Thyroid gland (tissue), 4 donors: ENCODE measurements at places on chromosomes 6 and 20. TPM values are rescaled to one million over a fixed set of nuclear protein-coding genes. Genes with fewer than 3 reads are reported as not detected.

DNA sequence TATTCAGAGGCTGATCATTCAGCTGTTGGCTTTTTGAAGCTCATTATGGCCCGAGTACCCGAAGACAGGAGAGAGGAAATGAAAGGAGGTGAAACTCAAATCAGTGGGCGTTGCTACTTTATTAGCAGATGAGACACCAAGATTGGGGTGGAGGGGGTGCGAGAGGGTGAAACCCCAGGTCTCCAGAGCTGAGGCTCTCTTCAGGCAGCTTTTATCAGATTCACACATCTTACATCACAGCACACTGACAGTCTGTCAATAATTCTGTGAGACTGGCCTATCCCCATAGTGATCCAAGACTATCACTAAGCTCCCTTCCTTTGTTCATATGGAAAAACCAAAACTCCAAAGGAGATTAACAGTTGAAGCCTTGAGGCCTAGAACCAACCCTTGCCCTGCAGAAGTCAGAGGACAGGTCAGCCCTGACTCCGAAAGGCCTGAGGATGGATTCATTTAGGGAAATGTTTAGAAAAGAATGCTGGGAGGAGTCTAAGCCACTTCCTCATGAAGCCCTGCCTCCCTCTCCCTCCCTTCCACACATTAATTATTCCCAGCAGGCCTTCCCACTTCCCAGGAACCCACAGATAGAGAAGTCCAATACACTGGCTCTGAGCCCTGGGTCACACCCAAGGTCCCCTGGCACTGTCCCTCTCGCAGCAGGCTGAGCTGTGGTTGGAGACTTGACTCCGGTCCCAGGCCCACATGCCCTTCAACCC, 23.2 kb downstream of the TRERF1 start:
- no peak overlapping the region for H3K4me3 ChIP-seq
- DNase-seq: no peak
- no peaks in the 10 kb centered on the region for H3K36me3 ChIP-seq
- no peaks in the 10 kb centered on the region for H3K27me3 ChIP-seq

GRCh38 chr20:41951615-41952014, 333.4 kb upstream of the CHD6 start:
- H3K4me3 ChIP-seq: no peak overlapping the region
- no peaks in the 10 kb centered on the region for H3K27me3 ChIP-seq
- H3K4me1 ChIP-seq: no peaks in the 10 kb centered on the region
- no peaks in the 10 kb centered on the region for H3K36me3 ChIP-seq

Gene MYMX
- total RNA-seq: not detected

DNA sequence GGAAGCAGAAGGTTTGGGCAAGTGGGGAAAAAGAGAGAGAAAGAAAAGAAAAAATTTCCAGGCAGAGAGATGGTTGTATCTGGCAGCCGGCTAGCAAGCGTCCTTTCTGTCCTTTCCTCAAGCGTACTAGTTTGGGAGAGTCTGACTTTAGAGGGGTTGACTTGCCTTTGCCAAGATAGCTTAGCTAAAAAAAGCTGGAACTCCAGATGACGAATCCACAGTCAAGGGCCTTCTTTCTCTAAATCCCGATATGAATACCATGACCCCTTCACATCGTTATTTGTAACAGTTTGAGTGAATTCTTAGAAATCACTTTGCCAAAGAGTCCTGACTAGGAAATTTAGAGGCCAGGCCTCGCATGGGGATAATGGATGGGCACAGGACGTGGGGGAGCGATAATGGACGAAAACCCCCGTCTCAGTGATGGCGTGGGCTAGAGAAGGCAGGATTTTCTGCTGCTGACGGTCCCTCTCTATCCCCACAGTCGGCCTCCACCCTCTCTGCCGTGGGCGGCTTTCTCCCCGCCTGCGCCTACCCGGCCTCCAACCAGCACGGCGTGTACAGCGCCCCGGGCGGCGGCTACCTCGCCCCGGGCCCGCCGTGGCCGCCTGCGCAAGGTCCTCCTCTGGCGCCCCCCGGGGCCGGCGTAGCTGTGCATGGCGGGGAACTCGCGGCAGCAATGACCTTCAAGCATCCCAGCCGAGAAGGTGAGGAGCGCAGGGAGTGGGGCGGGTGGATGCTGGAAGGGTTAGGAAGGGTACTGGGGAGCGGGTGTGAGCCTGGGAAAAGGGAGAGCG, 3.5 kb downstream of the PAX1 start:
- no peak overlapping the region for H3K27ac ChIP-seq
- no peaks in the 10 kb centered on the region for H3K36me3 ChIP-seq
- peaks cover 6% of the 10 kb centered on the region for H3K27me3 ChIP-seq
- no peak for DNase-seq
- H3K4me3 ChIP-seq: no peak overlapping the region
- H3K4me1 ChIP-seq: peaks cover 7% of the 10 kb centered on the region

DNA sequence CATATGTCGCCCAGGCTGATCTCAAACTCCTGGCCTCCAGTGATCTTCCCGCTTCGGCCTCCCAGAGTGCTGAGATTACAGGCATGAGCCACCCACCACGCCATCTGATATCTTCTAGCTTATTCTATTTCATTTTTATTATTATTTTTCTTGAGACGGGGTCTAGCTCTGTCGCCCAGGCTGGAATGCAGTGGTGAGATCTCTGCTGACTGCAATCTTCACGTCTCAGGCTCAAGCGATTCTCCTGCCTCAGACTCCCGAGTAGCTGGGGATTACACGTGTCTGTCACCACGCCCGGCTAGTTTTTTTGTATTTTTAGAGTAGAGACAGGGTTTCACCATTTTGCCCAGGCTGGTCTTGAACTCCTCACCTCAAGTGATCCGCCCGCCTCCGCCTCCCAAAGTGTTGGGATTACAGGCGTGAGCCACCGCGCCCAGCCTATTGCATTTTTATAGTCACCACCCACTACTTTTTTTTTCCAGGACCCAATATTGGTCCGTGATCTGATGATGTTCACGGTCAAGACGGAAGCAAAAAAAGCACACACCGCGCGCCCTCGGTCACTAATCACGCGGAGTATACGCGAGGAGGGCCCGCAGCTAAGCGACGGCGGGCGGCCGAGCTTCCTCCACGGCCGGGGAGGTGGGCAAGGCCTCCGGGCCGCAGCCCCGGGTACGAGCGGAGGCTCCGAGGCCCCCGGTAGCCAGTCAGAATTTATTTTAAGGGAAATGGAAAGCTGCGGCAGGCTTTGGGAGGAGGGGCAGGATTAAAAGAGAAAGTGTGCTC, 1.1 kb upstream of the LSM14B start:
- no peak for DNase-seq
- peaks cover 11% of the 10 kb centered on the region for H3K36me3 ChIP-seq
- peaks cover 27% of the 10 kb centered on the region for H3K4me1 ChIP-seq
- no peaks in the 10 kb centered on the region for H3K27me3 ChIP-seq
- H3K4me3 ChIP-seq: peak overlapping the region; percentile 60
- H3K27ac ChIP-seq: peak overlapping the region; percentile 97

GRCh38 chr6:49513153-49513989, 13.6 kb downstream of the GLYATL3 start:
- H3K4me3 ChIP-seq: no peak overlapping the region
- H3K36me3 ChIP-seq: no peaks in the 10 kb centered on the region
- H3K27me3 ChIP-seq: no peaks in the 10 kb centered on the region
- no peaks in the 10 kb centered on the region for H3K4me1 ChIP-seq
- no peak overlapping the region for H3K27ac ChIP-seq

DNA sequence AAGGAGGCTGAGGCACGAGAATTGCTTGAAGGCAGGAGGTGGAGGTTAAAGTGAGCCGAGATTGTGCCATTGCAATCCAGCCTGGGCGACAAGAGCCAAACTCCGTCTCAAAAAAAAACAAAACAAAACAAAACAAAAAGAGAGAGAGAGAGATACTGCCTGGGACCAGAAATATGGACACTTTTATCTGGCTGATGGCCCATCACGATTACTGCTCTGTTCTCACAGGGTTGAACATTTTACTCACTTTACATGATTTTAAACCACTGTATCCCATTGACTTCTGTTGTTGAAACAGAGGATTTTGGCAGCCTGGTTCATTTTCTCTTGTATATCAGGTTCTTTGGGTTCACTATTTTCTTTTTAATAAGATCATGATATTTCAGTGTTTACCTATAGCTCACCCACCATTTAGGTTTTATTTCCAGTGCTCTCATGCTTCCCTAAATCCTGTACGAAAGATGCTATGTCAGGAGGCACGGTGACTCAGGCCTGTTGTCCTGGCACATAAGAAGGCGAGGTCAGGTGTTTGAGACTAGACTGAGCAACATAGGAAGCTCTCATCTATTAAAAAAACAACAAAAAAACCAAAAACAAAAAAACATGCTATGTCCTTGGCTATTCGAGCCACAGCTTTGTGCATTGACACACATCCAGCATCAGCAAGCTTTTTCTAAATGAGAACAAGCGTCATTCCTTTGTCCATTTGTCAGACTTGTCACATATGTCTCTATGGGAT, 34.5 kb upstream of the RREB1 start:
- DNase-seq: no peak
- H3K4me3 ChIP-seq: no peak overlapping the region
- no peaks in the 10 kb centered on the region for H3K36me3 ChIP-seq
- H3K4me1 ChIP-seq: no peaks in the 10 kb centered on the region

- H3K4me1 ChIP-seq: no peaks in the 10 kb centered on the region
- no peak for DNase-seq
- no peak overlapping the region for H3K27ac ChIP-seq
These were observed 41.1 kb downstream of the ROS1 start for GRCh38 chr6:117384659-117385058.

Gene CST2
- not detected for total RNA-seq

DNA sequence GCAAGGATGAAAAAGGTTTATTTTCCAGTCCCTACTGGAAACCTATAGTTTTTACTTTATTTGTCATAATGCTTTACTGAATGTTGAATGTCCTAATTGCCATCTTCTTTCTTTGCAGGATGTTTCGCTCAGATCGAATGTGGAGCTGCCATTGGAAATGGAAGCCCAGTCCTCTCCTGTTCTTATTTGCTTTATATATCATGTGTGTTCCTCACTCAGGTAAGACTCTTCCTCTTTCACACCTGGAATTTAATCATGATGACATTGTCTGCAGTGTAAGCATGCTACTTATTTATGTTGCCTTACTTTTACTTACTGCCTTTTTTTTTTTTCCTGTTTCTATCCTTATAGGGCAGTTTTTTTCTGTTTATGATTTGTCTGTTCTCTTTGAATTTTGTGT, 7.6 kb downstream of the ADGRG6 start:
- no peak overlapping the region for H3K4me3 ChIP-seq
- no peaks in the 10 kb centered on the region for H3K36me3 ChIP-seq
- H3K4me1 ChIP-seq: no peaks in the 10 kb centered on the region
- no peak overlapping the region for H3K27ac ChIP-seq
- no peaks in the 10 kb centered on the region for H3K27me3 ChIP-seq
- no peak for DNase-seq

DNA sequence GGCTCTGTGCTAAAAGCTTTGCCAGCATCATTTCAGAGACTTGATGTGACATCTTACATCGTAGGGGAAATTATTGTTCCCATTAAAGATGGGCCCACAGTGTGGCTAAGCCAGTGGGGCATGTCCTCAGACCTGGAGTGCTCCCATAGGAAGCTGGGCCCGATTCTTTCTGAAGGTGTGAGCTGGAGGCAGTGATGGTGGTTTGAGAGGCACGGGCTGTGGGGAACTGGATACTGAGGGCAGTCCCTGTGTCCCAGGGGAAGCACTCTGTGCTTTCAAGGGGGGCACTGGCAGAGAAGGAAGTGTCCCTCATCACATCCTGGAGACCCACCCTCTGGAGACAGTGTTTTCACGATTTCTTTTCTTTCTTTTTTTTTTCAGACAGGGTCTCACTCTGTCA, 8.6 kb upstream of the FAM110A start:
- no peak for DNase-seq
- no peak overlapping the region for H3K27ac ChIP-seq
- H3K4me1 ChIP-seq: no peaks in the 10 kb centered on the region

- no peak for DNase-seq
- no peak overlapping the region for H3K27ac ChIP-seq
- H3K27me3 ChIP-seq: no peaks in the 10 kb centered on the region
- H3K4me3 ChIP-seq: no peak overlapping the region
- peaks cover 9% of the 10 kb centered on the region for H3K4me1 ChIP-seq
These were observed 20.7 kb upstream of the EPB41L1 start for GRCh38 chr20:36133821-36134220.

GRCh38 chr6:71287038-71287437, 1.6 kb upstream of the OGFRL1 start:
- H3K36me3 ChIP-seq: no peaks in the 10 kb centered on the region
- no peak for DNase-seq
- no peaks in the 10 kb centered on the region for H3K4me1 ChIP-seq
- H3K4me3 ChIP-seq: no peak overlapping the region
- H3K27ac ChIP-seq: peak overlapping the region; percentile 91
- H3K27me3 ChIP-seq: no peaks in the 10 kb centered on the region
